ENCODE measurements at places on chromosomes 7 and 10. TPM values are rescaled to one million over a fixed set of nuclear protein-coding genes. Genes with fewer than 3 reads are reported as not detected.

SLIT1 gene
- 0.09 TPM for total RNA-seq

C7orf33 gene
- total RNA-seq = not detected

ACHE gene
- total RNA-seq = 0.16 TPM

ING3 gene
- 6.7 TPM for total RNA-seq

NUPR2 gene
- not detected for total RNA-seq

DRGX gene
- total RNA-seq = not detected

CDC14C gene
- not detected for total RNA-seq

CXCL12 gene
- 54.1 TPM for total RNA-seq

NPTX2 gene
- 2.5 TPM for total RNA-seq

CRYGN gene
- total RNA-seq = 0.16 TPM

LEP gene
- under 0.01 TPM for total RNA-seq

C10orf67 gene
- total RNA-seq = not detected

FAM180A gene
- 2.5 TPM for total RNA-seq

LIPJ gene
- 0.09 TPM for total RNA-seq

LGI1 gene
- 0.16 TPM for total RNA-seq

MMP21 gene
- total RNA-seq = 0.09 TPM

OR6B1 gene
- total RNA-seq = not detected

GLI3 gene
- total RNA-seq = 7.0 TPM

VAX1 gene
- total RNA-seq = not detected

LIPN gene
- not detected for total RNA-seq
